Stimulated activated CD8-positive, alpha-beta memory T cell treated with anti-CD3 and anti-CD28 coated beads, Interleukin-4, amount 100 ng/mL, for 1 hour (primary cell): ENCODE measurements at places on chromosomes 5 and 9.

DNA sequence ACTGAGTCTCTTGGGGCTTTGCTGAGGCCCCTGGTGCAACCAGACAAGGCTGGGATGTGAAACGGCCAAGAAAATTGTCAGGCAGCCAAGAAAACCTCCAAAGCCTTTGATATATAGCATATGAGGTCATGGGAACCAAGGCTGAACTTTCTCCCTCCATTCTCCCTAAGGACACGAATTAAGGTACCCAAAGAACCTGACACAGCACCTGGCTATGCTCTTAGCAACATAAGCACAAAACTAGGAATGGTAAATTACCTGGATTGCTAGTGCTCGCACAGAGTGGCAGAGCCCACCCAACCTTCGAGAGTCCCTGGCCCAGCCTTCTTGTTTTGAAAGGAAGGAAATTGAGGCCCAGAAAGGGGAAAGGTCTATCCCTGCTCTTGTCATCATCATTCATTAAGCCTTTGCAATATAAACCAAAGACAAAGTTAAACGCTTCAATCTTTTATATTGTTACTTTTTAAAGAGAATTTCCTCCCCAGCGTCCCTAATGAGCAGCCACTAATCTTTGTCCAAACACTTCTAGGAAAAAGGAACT is 220.0 kb upstream of the NR4A3 start:
- no peak for DNase-seq

DNA sequence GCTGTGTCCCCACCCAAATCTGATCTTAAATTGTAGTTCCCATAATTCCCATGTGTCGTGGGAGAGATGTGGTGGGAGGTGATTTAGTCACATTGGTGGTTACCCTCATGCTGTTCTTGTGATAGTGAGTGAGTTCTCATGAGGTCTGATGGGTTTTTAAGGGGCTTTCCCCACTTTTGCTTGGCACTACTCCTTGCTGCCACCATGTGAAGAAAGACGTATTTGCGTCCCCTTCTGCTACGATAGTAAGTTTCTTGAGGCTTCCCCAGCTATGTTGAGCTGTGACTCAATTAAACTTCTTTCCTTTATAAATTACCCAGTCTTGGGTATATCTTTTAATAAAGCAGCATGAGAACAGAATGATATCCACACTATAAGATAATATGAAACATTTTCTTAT is 1023.4 kb downstream of the TLE4 start:
- no peak for DNase-seq

- DNase-seq, result no peak
Observed at GRCh38 chr5:95317687-95318086, 32.8 kb upstream of the MCTP1 start.

DNA sequence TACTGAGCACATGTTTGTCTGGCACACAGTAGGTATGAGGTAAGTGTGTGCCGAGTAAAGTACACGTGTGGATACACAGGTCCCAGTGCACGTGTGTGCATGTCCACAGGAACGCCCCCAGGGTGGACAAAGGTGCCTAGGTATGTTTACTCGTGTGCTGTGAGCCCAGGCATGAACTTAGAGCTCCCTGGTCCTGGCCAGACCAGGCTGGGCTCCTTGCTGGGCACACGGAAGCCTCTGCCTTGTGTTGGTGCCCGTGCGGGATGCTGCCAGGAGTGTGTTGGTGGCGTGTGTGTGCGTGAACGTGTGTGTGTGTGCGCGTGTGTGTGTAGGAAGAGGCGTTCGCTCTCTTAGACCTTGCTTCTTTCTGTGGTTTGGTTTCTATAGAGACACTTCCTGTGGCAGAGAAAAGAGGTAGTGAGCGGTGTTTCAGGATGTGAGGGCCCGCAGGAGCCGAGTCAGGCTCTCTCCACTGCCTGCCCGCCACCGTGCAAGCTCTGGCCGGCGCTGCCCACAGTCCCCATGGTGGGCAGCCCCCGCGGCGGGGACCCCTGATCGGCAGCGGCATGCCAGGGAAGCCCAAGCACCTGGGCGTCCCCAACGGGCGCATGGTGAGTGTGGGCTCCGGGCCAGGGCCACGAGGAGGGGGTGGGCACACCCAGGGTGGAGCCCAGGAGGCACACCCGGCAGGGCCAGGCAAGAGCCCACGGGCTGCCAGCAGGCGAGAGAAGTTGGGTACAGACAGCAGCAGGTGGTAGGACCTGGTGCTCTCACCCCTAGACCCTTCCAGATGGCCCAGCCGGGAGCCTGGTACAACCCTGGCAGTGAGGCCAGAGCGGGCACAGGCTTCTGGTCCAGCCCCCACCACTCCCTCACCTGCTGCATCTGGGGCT is at the start of gene RGS14:
Gene RGS14, plus strand, starts transcription at position 466 of the 893 bp plus-strand sequence. Its CDS starts 101 bp downstream, at position 567.
- no peak for DNase-seq

GRCh38 chr5:90395005-90395404 is 14.6 kb downstream of the CETN3 start:
- DNase-seq, result no peak

GRCh38 chr9:134458207-134459108 is 132.2 kb downstream of the RXRA start:
- DNase-seq, result no peak

DNA sequence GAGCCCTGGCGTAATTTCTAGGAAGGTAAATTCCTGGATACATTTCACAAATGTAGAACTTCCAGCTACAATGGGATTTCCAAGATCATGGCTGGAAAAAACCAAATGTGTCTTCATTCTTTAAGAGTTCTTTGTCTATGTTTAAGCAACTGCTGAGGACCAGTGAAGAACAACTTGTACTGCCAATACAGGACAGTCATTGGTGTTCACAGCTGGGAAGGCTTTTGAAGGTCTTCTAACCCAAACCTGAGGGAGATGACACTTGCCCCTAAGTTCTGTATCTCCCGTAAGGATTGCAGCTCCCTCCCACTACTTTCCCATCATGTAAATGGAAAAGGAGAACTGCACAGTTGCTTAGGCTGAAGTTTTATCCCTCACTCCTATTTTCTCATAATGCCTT is 28.4 kb downstream of the TMEM167A start:
- DNase-seq, result no peak

- DNase-seq, result no peak
Observed at GRCh38 chr5:68460147-68460798, 244.7 kb downstream of the PIK3R1 start.

- no peak for DNase-seq
Observed at GRCh38 chr5:172325452-172325851, 41.9 kb upstream of the UBTD2 start.

DNA sequence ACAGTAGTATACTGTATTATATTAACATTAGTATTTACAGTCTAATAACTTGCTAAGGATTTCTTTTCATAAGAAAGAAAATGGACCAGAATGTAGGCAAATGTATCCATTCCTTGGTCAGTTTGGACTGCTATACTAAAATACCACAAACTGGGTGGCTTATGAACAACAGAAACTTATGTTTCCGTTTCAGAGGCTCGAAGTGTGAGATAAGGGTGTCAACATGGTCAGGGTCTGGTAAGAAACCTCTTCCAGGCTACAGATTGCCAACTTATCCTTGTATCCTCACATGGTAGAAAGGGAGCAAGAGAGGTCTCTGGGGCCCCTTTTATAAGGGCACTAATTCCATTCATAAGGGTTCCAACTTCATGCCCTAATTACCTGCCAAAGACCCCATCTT is 9.2 kb upstream of the ESM1 start:
- no peak for DNase-seq

DNA sequence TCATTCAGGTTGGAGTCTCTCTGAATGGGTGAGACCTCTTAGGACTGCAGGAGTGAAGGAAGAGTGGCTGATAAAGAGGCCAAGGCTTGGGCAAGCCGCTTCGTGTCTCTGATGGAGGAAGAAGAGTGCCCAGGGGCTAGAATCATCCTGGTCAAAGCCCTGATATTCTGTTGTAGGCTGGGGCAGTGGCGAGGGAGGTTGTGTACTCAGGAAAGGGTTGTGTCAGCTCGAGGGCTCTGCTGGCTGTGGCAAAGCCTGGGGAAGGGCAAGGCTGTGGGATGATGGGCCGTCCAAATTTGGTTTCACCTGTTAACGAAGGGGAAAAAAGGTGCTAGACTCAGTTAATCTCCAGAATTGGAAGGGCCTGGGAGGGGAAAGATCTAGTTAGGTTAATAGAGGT is 2.4 kb upstream of the TRMT10B start:
- DNase-seq, result no peak

GRCh38 chr5:149445739-149446369 is 66.8 kb upstream of the IL17B start:
- DNase-seq, result no peak

- no peak for DNase-seq
Observed at GRCh38 chr5:179232091-179232735, 113.0 kb downstream of the ADAMTS2 start.

GRCh38 chr5:128695791-128696530 is 157.9 kb upstream of the FBN2 start:
- DNase-seq, result no peak

GRCh38 chr5:23631302-23632045 is 124.1 kb downstream of the PRDM9 start:
- DNase-seq, result no peak

DNA sequence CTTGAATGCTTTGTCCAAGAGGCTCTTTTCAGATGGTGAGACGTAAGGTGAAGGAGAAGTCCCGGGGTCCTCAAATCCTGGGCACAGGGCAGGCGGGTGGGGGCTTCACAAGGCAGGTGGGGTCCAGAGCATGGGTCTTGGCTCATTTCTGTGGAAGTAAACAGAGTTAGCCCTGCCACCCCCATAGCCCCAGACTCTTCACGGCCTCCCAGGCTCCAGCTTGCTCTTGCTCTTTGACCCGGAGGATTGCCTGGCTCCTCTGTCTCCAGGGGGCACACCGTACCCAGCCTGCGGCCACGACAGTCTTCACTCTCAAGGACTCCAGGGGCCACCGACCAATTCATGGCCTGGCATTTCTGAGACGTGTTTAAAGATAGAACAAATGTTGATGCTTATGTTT is 28.8 kb upstream of the POMT1 start:
- DNase-seq, result no peak

GRCh38 chr5:59617186-59617771 is 276.2 kb downstream of the PDE4D start:
- no peak for DNase-seq

- no peak for DNase-seq
Observed at GRCh38 chr9:87080512-87081264, 133.4 kb upstream of the GAS1 start.

DNA sequence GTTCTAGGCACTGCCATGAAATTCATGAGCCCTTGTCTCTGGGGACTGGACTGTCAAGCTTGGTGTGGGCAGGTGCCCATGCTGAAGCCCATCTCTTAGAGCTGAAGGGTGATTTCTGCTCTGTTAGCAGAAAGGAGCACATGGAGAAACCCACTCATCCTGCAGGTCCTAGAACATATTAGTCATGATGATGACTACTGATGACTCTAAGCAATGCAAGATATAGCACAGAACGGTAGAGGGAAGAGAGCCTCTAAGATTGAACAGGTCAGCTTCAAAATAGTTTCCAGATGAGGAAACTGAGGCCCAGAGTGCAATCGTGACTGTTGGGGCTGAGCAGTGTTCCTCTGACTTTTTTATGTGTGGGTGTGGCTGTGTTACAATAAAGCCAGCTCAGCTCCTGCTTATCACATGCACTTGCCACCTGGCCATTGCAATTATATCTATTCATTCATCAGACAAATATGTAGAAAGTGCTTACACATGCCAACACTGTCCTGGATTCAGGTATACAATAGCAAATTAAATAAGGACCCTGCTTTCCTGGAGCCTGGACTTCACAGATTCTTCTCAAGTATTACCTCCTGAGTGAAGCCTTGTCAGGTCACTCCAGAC is 140.2 kb upstream of the BRINP1 start:
- DNase-seq, result no peak

DNA sequence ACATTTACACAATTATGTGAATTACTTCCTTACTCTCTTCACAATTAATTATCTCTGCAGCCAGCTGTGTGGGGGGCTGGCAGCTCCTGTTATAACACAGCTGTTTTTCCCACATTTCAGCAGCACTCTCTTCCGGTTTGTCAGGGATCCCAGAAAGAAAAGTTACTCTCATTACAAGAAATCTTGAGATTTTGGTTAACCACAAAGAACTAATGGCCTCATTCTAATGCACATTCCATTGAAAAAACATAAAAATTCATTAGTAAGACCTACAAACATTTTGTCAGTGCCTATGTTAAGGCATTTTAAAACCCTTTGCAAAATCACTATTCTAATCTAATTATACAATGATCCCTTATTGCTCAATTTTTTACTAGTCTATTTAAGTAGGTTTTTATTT is 64.1 kb downstream of the PDE4D start:
- no peak for DNase-seq

GRCh38 chr5:61673007-61673735 is 341.1 kb downstream of the ZSWIM6 start:
- DNase-seq, result no peak

DNA sequence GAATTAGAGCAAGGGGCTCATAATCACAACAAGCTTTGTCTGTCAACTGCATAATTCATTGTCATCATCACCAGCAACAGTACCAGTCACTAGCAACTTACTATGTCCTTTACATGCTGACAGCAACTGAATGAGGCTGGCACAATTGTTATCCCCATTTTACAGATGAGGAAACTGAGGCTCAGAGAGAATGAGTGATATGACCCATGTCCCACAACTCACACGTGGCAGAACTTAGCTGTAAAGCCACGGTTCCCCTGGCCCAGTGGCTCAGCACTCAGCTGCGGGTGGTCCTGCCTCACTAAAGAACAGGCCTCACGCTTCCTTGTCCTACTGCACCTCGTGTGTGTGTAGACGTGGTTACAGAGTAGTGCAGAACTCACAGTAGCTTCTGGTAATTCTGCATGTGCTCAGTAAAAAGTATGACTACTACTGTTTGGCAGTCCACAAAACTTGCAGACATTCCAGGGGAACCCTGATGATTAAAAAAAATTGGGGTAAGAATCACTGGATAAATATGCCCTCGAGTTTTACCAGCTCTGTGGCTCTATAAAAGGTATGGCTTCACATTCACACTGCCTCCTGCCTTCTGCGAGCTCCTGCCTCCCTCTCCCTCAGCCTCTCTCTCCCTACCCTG is 30.2 kb downstream of the AFAP1L1 start:
- DNase-seq, result no peak

DNA sequence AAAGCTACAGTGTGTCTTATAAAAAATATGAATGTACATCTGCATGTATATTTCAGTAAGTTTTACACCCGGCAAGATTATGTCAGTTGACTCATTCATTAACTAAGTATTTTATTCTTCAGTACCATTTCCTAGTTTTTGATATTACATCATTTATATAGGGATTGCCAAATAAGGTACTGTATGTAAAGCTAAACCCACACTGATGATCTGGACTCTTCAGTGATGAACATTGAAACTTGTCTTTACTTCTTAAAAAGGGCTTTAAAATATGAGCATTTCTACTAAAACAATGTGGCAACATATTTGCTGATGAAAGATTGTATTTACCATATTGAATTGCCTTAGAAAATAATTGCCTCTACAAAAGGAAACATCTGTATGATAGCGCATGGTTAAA is 151.8 kb upstream of the TLX3 start:
- DNase-seq, result no peak

DNA sequence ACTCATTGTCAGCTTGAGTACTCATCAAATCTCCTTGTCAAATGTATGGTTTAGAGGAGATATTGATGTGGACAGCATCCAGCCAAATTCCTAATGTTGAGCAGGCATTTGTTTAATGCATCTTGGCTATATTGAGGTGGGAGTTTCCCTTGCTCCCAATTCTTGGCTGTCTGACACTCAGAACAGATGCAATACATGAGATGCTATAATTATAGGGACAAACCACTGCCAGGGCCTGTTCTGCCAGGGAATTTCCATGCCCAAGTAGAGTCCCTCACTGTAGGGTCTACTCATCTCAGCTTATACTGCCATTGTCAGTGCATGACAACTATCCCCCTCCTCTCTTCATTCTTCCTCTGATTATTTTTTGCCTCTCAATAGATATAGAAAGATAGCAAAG is 392.0 kb upstream of the KCNN2 start:
- no peak for DNase-seq
